Karpas-422 (cell line): ENCODE measurements at places on chromosomes 11 and 22. TPM values are rescaled to one million over a fixed set of nuclear protein-coding genes. Genes with fewer than 3 reads are reported as not detected.

OR6T1 gene
- not detected in 2 replicates for total RNA-seq

ME3 gene
- 1.3 TPM in 1 of 2 replicates, not detected in the other for total RNA-seq

DMC1 gene
- 3.8 and 26.0 TPM in 2 replicates for total RNA-seq

GPHA2 gene
- not detected in 2 replicates for total RNA-seq

CATSPERZ gene
- total RNA-seq = not detected in 2 replicates

XKR3 gene
- total RNA-seq = not detected in 2 replicates

OR5T3 gene
- not detected in 2 replicates for total RNA-seq

CARNS1 gene
- 0.18 TPM in 1 of 2 replicates, not detected in the other for total RNA-seq

NTM gene
- total RNA-seq = not detected in 2 replicates

DRICH1 gene
- 1.2 TPM in 1 of 2 replicates, not detected in the other for total RNA-seq

DNA sequence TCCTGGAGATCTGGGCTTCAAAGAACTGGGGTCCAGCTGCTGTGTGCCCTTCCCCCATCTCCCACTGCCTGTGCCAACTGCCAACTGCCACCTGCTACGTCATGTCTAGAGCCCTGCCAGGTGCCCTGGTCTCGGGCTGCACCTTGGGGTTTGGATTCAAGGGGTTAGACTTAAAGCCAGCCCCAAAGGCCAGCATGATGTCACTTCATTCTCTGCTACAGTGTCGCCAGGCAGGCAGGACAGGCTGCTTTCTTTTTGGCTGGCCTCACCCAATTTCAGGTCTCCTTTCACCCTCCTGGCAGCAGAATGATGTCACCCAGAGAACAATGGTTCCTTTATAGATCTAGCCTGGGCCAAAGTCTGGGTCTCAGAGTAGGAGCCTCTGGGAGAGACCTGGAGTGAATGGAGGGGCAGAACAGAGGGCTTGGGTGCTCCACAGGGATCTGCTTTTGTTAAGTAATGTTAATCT is 79.5 kb upstream of the CRYBB3 start:
- DNase-seq = no peak

DNA sequence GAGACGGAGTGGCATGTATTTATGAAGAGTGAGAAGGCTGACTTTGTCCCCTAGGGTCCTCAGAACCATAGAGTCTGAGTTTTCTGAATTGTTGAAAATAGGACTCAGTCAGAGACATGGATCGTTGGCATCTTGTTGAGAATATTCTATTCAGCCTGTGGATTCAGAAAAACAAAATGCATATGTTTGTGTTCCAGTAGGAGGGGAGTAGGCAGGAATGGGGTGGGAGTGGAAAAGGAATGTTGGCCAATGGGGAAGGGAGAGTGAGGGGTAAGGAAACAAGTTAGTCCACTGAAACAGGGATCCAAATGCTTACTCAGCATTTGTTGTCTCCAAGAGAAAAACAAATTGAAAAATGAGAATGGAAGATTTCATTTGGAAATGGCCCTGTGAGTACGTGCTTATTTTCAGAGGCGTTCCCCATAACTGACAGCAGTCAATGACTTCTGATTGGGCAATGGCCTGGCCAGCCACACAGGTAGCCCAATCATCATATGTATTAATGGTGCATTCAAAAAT is 14.7 kb downstream of the BARX2 start:
- no peak for DNase-seq

DNA sequence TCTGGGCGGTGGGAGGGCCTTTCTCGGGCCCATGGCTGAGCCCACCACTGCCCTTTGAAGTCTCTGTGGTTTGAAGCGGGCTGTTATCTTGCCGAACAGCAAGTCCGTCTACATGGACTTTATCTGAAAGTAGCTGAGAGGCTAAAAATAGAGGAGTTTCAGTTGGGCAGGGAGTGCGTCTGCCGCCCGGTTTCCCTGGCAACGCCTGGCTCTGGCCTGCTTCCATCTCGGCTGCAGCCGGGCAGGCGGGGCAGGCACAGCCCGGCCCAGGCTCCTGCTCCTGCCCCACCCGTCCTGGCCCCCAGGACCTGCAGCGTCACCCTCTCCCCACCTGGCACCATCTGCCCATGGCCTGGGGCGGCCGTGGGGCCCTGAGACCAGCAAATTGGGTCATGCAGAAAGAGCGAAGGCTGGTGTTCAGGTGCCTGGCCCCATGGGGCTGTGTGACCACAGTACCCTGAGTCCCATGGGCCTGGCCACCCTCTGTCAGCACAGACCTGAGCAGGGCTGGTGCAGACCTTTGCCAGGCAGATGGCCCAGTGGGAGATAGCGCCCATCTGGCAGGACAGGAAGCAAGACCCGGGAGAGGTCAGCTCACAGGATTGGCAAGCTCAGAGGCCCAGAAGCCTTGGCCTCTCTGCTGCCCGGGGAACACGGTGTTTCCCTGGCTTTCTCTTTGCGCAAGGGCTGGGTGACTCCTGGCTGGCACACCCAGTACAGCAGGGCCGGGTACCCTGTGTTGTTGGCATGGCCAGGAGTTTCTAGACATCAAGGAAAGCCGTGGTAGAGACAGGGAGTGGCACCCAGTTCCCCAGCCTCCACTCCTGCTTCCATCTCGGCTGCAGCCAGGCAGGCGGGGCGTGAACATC is 79.1 kb upstream of the KCNQ1OT1 start:
- DNase-seq = no peak

DNA sequence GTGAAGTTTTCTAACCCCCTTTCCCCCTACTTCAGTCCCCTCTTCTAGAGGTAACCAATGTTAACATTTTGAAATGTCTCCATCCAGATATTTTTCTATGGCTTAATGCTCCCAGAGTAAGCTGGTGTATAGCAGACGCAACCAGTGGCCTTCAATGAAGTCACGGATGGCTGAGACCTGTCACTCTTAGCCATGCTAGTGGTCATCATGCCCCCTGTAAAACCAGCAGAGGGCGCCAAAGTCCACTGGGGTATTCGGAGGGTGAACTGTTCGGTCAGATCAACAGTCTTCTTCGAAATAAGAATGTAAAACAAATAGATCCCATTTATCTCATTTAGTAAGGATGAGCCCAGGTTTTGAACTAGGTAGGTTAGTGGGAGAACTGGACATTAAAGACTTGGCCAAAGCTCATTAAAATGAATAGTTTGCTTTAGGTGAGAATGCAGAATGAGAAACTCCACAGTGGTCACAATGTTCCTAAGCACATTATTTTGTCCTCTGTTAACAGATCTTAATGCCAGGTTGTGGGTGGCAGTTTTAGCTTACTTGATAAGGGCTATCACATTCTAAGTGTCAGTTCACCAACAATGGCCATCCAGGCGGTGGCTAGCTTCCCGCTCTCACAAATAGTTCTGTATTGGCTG is 8.6 kb upstream of the MMP8 start:
- DNase-seq = peak; percentile 93

DNA sequence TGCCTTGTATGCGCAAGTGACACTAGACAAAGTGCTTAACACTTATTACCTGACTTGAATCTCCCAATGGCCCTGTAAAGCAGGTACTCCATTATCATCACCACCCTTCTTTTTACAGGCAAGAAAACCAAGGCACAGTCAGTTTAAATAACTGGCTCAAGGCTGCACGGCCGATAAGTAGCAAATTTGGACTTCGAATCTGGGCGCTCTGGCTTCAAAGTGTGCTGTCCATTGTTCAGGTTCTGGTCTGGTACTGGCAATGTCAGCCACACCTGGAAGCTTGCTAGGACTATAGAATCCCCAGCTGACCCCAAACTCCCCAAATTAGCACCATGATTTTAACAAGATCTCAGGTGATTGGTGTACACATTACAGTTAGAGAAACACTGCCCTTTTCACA is 19.3 kb upstream of the EHF start:
- no peak for DNase-seq

GRCh38 chr11:128871168-128871610 is 4.1 kb upstream of the KCNJ1 start:
- no peak for DNase-seq

DNA sequence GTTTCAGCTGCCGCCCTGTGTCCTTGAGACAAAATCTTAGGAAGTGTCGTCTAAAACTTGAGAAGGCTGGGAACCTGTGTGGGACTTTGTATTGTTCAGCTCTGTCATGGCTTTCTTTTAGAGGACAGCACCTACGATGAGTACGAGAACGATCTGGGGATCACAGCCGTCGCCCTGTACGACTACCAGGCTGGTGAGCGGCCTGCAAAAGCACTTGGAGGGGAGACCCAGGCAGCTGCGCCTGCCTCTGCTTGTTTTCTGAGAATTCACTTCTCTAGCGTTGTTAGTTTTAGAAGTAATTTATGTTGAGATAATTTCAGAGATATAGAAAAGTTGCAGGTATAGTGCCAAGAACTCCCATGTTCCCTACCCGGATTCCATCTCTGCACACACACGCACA is 35.2 kb downstream of the CTTN start:
- DNase-seq = no peak

GRCh38 chr11:122434786-122435185 is 220.7 kb upstream of the UBASH3B start:
- no peak for DNase-seq

GRCh38 chr11:75265851-75266531 is 25.4 kb downstream of the TPBGL start:
- no peak for DNase-seq

GRCh38 chr22:28012832-28013460 is 93.9 kb upstream of the PITPNB start:
- no peak for DNase-seq

- no peak for DNase-seq
These were observed 86.7 kb downstream of the SIK3 start for GRCh38 chr11:117011541-117011898.

- DNase-seq = peak; percentile 74
These were observed 46.2 kb downstream of the BRSK2 start for GRCh38 chr11:1435820-1436467.

DNA sequence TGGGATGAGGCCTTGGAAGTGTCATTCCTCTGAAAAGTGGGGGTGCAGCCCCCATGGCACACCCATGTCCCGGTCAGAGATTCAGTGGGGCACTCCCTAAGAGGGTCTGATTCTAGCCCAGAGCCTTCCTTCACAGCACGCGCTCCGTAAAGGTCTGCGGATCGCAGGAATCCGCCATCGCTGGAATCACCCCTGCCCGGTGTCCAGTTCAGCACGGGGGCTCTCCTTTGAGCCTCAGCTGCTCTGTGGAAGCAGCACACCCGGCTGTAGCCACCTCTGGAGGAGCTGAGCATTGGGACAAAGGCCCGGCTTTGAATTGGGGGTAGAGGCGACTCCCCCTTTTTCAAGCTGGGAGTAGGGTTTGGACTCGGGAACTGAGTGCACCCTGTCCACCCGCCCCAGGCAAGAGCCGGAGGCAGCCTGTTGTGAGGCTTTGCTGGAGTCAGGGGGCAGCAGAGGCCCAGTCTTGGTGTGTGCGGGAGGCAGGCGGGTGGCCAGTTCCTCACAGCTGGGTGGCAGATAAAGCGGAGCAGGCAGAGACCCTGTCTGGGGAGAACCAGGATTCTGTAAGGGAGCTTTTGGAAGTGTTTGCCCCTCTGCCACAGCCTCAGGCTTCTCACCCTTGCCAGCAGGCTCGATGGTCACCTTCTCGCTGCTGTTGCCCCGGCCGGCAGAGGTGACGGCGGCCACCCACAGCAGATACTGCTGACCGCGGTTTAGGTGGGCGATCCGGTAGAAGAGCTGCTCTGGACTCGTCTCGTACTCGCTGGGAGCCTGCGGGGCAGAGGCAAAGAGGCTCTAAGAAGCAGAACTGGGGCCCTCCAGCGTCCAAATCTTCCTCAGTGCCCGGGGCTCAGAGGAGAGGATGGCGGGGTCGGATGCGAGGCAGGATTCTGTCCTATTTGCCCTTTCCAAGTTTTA is 115.9 kb downstream of the CEP164 start:
- peak; percentile 57 for DNase-seq

GRCh38 chr22:36649066-36649465 is 54.5 kb downstream of the CACNG2 start:
- DNase-seq = no peak

DNA sequence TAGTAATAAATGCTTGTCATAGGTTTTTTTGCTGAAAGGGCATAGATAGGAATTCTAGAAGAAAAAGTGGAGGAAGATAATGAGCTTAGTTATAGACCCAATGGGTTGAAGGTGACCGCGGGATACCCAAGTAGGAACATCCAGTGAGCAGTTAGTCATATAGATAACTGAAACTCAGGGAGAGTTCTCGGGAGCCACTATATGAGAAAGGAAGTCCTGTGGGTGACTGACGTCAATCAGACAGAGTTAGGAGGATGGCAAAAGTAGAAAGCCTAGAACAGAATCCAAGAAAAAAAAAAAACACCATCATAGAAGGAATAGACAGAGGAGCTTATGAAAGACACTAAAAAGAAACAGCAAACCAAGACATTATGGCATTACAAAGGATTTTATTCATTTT is 1.6 kb upstream of the CNGA4 start:
- no peak for DNase-seq

GRCh38 chr11:125070699-125071254 is 7.7 kb downstream of the SLC37A2 start:
- DNase-seq = no peak

- DNase-seq = no peak
These were observed 753 bp downstream of the PRPF19 start for GRCh38 chr11:60905551-60906113.

DNA sequence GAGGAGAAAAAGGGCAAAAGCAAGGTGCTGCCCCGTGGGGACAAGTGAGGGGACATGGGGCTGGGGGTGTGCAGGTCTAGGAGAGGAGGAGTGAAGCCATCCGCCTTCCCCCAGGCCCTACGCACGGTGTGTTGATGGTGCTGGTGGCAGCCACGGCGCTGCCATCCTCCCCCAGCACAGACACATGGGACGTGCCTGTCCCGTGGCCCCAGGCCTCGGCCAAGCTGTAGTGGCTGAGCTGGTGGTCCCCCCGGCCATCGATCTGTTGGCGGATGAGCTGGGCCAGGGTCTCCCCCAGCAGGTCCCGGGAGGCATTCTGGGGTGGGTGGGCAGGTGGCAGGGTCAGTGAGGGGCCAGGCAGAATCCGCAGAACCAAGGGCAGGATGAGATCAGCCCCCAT is 18.9 kb downstream of the GGT5 start:
- no peak for DNase-seq

DNA sequence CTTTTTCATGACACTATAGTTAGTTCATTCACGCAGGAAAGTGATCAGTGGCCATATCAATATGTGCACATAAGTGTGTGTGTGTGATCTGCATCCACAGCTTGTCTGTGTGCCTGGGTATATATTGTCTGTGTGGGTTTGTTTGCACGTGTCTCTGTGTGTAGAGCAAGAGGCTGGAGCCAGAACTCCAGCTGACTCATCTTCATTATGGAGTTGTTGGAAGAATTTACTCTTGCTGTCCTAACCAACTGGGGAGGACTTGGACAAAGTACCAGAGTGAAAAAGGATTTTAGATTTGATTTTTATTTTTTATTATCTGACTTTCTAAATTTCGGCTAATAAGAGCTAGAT is 63.9 kb downstream of the TP53I11 start:
- no peak for DNase-seq

DNA sequence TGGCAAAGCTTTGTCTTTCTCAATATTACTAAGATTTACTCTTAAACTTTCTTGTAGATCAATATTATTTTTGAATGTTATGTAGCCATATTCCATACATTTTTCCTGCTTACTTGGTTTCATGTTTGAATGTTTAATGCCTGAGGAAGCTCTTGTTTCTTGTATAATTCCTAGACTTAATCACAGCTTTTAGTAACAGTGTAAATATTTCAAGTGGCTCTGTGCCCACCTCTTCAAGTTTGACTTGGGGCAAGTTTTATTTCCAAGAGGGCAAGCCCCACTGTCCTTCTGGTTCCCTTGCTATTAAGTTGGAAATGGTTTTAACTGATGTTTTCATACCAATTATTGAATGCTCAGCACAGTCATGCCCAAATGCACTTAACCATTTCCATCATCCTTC is 1004.1 kb downstream of the OPCML start:
- no peak for DNase-seq

GRCh38 chr22:27433099-27433498 is 368.5 kb downstream of the MN1 start:
- DNase-seq = no peak

- DNase-seq = peak; percentile 60
These were observed 52.2 kb downstream of the C22orf42 start for GRCh38 chr22:32106930-32107329.
